ENCODE measurements at places on chromosomes 1 and 21.
A peak's percentile ranks its signal among the peaks of the same experiment; 100 is the strongest.

GRCh38 chr1:220928320-220928719 is 49.1 kb downstream of the HLX start:
- no peak for DNase-seq

DNA sequence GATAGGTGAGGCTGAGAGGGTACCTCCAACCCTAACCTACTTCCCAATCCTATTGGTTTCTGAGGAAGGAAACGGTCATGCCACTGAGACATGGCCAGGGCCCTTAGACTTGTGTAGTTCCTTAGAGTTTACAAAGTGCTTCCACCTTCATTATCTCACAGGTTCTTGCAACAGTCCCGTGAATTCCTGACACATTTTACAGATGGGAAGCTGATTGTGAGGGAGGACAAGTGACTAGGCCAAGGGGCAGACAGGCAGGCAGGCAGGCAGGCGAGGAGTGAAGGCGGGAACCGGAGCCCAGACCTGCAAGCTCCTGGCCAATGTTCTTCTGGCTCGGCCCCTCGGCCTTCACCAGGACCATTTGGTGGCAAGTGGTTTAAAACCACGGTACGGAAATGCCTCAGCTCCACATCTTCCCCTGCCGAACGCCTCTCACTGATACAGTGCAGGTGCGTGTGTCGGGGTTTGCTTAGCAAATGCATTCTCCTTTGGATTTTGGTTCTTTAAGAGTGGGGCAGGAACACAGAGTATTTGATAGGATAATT is 45.1 kb downstream of the ZBTB18 start:
- DNase-seq: no peak

- no peak for DNase-seq
Measured at GRCh38 chr21:44547656-44548331, 3.5 kb downstream of the KRTAP10-2 start.

GRCh38 chr21:45082736-45083135 is 8.4 kb downstream of the ADARB1 start:
- no peak for DNase-seq

DNA sequence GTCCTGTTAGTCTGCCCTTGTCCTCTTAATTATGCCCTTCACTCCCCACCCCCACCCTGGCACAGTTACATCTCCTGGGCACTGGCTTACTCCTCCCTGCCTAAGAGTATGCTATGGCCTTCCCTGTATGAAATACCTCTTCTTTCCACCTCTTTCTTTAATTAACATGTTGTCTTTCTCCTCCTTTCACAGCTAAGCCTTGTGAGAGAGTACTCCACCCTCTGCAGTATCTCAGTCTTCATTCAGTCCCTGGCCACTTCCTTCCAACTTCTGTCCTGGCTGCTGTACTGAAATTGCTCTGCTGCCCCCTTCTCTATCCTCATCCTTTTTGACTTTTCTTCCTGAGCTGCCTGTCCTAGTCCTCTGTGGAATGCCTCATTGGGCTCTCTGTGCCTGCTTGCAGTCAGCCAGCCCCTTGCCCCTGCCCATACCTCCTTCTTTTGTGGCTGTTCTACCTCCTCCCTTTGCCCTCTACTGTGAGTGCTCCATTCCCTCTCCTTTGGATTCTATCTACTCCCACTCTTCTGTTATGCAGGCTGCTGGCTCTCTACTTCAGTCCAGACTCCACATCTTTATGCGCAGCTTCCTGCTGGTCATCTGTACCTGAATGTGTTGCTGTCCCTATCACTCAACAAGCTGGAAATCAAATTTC is 8.3 kb downstream of the NOS1AP start:
- DNase-seq: no peak

DNA sequence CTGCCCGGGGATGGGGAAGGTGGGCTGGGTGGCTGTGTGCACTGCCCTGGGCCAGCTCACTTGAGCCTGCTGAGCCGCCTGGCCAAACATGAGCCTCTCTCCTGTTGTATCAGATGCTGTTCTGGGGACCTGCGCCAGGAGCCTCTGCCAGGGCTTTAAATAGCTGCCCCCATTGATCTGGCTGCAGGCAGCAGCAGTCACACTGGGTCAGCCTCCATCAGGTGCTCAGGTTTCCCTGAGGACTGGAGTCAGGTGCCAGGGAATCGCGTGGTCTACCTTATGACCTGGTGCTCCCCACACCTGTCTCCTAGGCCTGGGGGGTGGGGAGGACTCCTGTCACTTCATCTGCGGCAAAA is 700 bp upstream of the CCDC28B start:
- no peak for DNase-seq

DNA sequence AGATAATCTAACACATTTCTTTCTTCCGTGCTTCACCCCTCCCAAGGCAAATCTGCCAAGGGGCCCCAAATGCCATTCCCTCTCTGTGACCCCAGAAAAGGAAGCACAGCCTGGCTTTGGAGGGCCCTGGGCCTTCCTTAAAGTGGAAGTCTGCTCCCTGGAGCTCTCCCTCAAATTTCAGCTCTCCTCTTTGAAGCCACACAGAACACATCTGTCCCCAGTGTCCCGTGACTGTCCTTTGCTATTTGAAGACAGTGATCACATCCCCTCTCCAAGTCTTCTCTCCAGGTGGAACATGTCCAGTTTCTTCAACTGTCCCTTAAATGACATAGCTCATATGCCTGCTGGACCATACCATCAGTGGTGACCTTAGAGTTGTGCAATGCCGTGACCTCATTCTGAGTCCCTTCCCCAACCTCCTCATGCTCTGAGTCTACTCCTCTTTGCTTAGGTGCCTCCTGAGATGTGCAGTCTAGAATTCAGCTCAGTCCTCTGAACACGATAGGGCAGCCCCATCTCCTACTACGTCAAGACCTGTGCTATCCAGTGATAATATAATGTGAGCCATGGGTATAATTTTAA is 18.4 kb upstream of the FOXO6 start:
- DNase-seq: no peak

- DNase-seq: no peak
Measured at GRCh38 chr1:30272277-30273020, 450.9 kb downstream of the MATN1 start.

DNA sequence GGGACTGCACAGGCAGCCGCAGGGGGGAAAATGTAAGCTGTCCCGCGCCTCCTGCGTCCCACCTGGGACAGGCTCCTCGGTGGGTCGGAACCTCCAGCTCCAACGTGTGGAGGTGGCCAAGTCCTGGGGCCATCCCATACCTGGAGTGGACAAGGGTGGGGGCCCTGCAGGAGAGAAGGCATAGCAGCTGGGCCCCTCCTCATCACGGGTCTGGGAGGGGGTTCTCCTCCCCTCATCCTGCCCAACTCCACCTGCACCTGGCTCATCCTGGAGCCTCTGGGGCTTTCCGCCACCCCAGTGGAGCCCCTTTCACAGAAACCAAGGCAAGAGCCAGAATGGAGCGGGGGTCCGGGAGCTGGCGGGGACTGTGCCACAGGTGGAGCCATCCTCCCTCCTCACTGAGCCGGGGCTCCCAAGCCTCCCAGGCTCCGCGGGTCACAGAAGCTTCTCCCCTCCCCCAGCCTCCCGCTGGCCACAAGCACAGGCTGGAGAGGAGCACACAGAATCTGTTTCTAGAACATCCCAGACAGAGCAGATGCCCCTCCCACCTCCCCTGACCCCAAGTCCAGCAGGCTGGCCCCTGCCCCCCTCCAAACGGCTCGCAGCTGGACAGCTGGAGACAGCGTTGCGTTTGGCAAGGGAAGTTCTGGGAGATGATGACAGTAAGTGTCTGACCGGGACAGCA is 65.8 kb downstream of the MEGF6 start:
- no peak for DNase-seq

- peak; percentile 58 for DNase-seq
Measured at GRCh38 chr1:20367116-20367585, 76.5 kb downstream of the VWA5B1 start.

DNA sequence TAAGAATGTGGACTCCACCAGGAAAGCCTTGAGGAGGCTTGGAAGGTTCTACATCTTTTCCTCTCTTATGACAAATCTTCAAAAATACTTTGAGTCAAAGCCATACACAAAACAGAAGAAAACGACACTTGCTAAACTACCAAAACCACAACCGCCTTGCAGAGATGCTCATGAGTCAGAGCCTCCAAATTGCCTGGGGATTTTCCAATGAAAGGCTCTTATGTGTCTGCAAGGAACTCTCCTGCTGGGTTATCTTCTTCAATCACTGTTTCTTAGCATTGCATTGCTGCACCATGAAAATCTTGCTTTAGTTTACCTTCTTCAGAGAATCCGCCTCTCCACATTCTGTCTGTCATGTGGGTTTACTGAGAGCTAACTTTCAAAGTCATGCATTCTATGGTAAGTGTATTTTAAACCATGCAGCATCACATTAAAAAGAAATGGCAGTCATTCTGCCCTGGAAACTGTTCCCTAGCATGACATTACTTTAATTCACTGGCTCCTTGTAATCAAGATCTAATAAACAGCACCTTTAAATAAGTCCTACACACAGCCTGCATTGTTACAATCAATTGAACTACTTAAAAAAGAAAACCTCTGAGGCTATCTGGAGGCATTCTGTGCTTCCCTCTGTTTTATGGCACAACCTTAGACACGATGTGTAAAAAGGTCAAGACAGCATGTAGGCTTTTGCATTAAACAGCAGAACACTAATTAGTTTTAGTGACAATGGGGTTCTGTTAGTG is 210.0 kb upstream of the FOXD3 start:
- DNase-seq: peak; percentile 82

All from fibroblast of skin of scalp (primary cell).